ENCODE measurements at places on chromosomes 16 and 17. TPM values are rescaled to one million over a fixed set of nuclear protein-coding genes. Genes with fewer than 3 reads are reported as not detected.

Gene FSCN2
- total RNA-seq: 5.6 TPM

Gene CLUH
- total RNA-seq: 17.5 TPM

Gene P2RX5
- 10.0 TPM for total RNA-seq

Gene CHST6
- 0.94 TPM for total RNA-seq

Gene AKTIP
- 67.2 TPM for total RNA-seq

- DNase-seq: no peak
Measured at GRCh38 chr17:37276475-37276874, 99.3 kb upstream of the C17orf78 start.

DNA sequence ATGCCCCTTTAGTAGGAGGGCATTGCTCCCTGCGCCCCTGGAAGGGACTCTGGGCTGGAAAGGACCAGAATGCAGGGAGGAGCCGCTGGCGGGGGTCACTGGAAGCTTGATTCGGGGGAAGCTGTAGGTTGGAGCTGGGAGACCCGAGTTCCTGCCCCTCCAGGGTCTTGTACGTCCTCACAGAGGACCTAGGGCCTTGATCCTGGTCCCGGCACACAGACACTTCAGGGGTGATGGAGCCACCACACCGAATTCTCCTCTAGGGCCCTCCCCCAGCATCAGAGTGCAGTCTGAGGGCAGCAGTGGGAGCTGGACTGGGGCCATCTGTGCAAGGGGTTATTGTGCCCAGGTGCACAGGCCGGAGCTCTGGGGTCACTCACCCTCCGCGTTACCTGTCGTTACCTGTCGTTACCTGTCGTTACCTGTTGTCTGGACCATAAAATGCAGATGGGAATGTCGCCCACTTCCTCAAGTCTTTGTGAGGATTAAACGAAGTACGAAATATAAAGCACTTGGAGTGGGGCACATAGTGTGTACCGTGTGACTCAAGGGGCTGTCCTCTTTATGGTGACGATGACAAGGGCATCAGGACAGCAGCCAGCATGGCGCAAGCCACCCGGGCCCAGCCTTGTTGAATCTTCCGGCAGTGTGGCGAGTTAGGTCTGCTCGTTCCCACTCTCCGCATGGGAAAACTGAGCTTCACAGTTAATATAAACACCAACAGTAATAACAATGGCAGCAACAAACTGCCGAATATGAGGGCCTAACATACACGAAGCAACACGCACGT lies 48.6 kb downstream of the CMIP start:
- no peak for DNase-seq

GRCh38 chr16:86002178-86002900 lies 103.4 kb downstream of the IRF8 start:
- DNase-seq: no peak

DNA sequence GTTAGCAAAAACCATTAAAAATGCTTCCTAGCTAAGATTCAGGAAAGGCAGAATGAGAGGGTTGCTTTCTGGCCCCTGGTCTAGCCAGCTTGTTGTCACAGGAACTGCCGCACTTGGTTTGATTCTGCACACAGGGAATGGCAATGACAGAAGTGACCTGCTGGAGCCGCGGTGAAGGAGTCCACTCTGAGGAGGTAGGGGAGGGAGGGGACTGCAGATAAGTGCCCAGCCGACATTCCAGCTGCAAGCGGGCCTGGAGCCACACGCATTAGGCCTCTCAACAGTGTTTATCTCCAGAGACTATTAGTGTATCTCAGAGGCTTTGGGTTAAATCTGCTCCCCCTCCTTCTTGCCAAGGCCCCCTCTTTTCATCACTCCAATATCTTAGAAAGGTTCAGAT lies 38.6 kb downstream of the CDRT15 start:
- no peak for DNase-seq

- no peak for DNase-seq
Measured at GRCh38 chr17:4485676-4486646, 12.7 kb upstream of the SPNS2 start.

- no peak for DNase-seq
Measured at GRCh38 chr17:77316191-77316641, 175.4 kb downstream of the SEC14L1 start.

DNA sequence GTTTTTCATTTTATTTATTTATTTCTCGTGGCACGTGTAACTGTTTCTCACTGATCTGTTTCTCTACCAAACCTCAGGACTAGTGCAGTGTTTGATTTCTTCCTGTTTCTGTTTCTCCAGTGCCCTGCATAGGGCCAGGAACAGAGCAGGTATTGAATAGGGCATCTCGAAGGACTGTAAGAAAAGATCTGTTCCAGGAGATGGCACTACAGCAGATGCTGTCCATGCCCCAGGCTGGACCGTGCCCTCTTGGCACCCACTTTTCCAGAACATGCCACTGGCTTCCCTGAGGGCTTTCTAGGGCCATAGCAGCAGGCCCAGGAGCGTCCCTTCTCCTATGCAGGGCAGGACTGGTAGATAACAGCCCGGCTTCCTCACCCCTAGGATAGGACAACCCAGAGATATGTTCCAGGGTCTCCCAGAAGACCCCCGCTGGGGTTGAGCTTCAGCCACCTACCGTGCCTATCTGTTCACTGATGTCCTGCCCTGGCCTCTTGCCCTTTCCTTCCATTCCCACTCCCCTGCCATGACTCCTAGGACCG lies 4.4 kb downstream of the SNX20 start:
- DNase-seq: no peak

- no peak for DNase-seq
Measured at GRCh38 chr16:84879569-84880487, 60.0 kb downstream of the CRISPLD2 start.

DNA sequence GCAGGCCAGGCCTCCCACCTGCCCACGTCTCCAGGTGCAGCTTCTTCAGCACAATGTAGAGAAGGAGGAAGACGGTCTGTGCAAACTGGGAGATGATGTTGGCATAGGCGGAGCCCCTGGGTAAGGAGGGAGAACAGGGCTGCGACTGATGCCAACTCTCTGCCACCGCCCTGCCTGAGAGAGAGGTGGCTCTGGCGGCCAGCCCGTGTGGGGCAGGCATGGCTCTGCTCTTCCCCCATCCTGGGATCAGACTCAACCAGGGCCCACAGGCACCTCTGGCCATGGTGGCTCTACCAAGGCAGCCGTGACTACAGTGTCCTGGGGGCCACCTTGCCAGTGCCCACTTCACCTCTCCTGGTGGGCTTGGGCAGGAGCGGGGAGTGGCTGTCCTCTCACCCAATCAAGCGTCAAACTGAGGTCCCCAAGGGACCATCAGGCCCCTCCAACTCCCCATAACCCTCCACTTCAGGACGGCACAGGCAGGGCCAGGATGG lies 8.6 kb downstream of the SLC47A2 start:
- no peak for DNase-seq

GRCh38 chr16:1279945-1280589 lies 24.2 kb downstream of the TPSD1 start:
- no peak for DNase-seq

- no peak for DNase-seq
Measured at GRCh38 chr16:84754956-84755672, 55.3 kb downstream of the USP10 start.

DNA sequence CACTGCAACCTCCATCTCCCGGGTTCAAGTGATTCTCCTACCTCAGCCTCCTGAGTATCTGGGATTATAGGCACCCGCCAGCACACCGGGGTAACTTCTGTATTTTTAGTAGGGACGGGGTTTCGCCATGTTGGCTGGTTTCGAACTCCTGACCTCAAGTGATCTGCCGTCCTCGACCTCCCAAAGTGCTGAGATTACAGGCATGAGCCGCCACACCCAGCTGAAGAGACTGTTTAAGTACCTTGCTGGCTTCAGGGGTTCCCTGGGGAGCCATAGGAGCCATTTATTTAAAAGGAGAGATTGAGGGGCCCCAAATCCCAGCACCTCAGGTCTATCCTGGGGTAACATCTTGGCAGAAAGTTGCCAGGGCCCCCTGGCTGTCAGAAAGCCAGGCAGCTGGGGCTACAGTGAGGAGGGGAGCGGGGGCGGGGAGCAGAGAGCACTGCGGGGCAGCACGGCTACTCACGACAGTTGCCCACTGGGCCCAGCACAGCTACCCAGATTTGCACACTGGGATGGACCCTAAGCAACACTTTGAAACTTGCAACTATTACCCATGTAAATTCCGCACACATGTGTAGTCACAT lies 1.6 kb downstream of the SNAI3 start:
- DNase-seq: no peak

- DNase-seq: peak; percentile 64
Measured at GRCh38 chr16:30065943-30066760, 592 bp downstream of the ALDOA start.

GRCh38 chr17:17782523-17783115 lies 54.2 kb downstream of the SREBF1 start:
- peak; percentile 59 for DNase-seq

DNA sequence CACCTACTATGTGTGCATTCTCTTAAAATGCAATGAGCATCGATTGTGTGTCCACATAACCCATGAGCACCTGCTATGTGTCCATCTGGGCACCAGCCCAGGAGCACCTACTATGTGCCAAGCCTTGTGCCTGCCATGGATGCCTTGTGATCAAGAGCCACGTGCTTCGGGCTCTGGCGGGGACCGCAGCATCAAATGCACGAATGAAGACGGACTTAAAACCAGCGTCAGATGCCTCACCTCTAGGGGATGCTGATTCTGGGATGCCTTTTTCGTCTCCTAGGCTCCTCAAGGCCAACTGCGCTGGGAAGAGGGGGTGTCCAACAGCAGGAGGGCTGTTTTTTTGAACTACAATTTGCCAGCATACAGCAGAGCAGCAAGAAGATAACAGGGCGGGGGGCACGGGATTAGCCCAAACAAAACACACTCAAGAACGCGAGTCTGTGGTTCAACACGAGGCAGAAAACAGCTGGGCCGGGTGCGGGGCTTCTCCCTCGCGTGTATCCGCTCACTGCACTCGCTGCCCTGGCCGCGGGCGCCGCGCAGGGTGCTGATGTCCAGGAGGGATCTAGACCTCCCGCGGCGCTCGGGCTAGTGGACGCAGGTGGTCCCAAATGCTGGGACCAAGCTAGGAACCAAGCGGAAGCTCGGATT lies 1.2 kb upstream of the GLIS2 start:
- no peak for DNase-seq

DNA sequence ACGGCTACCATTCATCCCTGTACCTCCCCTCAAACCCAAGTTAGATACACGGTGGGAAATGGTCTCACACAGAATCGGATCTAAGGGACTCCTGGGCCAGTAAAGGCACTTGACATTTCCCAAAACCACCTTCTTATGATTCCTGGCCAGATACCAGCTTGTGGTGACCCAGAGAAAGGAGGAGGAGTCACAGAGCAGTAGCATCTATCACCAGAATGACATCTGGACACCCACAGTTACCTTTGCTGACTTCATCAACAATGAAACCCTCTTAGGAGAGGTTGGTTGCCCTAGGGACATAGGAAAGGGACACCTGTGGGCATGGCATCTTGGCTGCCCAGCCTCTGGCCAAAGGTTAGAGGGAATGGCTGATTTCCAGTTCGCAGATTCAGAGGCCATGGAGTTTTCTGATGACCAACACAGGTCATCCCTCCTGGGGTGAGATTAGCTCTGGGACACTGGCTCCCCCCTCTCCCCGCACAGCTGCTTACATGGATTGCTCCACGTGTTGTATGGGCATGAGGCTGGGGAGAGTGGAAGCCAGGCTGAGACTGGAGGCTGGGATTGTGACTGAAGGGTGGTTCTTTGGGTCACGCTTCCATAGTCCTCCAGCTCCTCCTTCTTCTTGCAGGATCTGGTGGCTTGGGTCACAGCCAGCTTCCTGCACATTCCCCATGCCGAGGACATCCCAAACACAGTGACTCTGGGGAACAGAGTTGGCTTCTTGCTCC lies 1.4 kb upstream of the AOC3 start:
- no peak for DNase-seq

DNA sequence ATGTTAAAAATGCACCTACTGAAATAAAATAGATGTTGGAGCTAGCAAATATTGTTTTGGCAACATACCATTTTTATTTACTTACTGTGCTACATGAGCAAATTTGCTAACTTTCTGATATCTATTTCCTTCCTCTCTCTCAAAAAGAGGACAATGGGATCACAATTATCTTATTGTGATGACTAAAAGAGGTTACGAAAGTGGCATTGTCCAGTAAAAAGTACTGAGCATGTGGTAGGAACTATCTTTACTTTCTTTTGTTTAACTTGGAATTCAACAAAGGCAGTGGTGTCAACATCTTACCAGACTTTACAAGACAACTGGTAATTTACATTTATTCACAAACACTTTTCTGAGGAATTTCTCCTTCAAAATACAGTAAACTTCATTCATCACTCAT lies 1542.6 kb upstream of the CDH8 start:
- no peak for DNase-seq

GRCh38 chr16:19860166-19861041 lies 24.2 kb downstream of the GPRC5B start:
- DNase-seq: no peak

GRCh38 chr17:81831957-81832607 lies 1.0 kb downstream of the MCRIP1 start:
- no peak for DNase-seq

- no peak for DNase-seq
Measured at GRCh38 chr17:55330344-55330933, 65.7 kb downstream of the HLF start.

DNA sequence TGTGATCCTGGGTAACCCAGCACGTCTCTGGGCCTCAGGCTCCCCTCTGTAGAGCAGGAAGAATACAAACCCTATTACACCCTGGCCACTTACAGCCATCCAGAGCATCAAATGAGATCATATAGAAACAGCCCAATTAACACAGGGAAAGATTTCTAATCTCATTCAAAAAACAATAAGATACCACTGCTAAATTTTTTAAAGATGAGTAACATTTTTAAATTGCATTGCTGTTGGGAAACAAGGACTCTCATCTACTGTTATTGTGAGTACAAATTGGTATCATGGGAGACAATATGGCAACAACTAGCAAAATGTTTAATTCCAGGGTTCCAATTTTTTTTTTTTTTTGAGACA lies 41.1 kb downstream of the SRL start:
- no peak for DNase-seq

- no peak for DNase-seq
Measured at GRCh38 chr16:83113811-83114210, 487.0 kb downstream of the CDH13 start.

GRCh38 chr17:41796121-41796895 lies 9.8 kb upstream of the JUP start:
- DNase-seq: no peak

- no peak for DNase-seq
Measured at GRCh38 chr16:81214745-81215166, 23.7 kb upstream of the BCO1 start.

DNA sequence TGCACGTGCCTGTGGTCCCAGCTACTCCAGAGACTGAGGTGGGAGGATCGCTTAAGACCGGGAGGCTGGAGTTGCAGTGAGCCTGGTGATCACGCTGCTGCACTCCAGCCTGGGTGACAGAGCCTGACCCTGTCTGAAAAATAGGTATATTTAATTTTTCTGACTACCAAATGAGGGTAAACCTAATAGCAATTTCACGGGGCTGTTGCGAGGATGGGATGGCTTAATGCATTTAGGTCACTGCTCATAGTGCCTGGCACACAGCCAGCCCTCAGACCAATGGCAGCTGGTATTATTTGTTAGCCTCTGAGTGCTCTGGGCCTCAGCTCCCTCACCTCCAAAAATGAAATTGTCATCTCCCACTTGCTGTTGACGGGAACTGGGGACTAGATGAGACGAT lies 5.9 kb upstream of the CDIP1 start:
- no peak for DNase-seq
